AG08396 (cell line): ENCODE measurements at places on chromosomes 13 and 19.

GRCh38 chr19:42224940-42225717, 5.0 kb downstream of the ZNF526 start:
- no peak for DNase-seq

DNA sequence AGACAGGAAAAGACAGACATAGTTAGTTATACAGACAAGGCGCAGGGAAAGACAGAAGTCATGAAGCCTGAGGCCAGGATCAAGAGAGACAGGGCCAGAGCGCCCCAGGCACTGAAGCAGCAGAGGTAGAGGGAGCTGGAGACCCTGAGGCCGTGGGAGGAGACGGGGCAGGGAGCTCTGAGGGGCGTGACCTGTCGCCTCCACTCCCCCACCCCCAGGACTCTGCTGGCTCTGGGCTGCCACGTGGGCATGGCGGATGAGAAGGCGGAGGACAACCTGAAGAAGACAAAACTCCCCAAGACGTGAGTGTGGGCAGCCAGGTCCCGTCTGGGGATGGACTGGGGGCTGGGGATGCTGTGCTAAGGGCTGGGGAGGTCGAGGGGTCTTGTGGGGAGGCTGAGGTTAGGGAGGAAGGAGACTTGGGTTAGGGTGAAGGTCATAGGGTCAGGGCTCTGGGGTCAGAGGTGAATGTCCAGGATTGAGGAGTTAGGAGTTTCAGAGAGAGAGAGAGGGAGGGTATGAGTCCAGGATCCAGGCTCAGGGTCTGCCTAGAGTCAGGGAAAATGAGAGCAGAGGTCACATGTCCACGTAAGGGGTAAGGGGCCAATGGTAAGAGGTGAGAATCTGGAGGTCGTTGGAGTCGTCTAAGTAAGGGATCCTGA, 31.1 kb downstream of the RYR1 start:
- no peak for DNase-seq

DNA sequence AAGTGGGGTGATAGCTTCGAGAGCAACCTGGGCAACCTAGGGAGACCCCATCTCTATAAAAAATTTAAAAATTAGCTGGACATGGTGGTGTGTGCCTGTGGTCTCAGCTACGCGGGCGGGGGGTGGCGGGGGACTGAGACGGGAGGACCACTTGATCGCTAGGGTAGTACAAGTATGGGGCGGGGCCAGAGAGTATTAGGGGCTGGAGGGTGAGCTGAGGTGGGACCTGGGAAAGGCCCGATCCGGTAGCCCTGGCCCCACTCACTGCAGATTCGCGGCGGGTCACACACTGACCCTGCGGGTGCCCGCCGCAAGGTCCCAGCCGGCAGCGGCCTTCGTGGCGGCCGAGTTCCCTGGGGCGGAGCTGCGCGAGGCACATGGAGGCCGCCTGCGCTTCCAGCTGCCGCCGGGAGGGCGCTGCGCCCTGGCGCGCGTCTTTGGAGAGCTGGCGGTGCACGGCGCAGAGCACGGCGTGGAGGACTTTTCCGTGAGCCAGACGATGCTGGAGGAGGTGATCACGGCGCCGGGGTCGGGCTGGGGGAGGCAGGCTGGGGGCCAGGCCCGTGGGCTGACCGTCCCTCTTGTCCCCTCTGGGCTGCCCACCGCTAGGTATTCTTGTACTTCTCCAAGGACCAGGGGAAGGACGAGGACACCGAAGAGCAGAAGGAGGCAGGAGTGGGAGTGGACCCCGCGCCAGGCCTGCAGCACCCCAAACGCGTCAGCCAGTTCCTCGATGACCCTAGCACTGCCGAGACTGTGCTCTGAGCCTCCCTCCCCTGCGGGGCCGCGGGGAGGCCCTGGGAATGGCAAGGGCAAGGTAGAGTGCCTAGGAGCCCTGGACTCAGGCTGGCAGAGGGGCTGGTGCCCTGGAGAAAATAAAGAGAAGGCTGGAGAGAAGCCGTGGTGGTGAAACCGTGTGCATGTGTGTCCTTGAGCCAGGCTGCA, 2.0 kb upstream of the ARHGAP45 start:
- peak; percentile 87 for DNase-seq

DNA sequence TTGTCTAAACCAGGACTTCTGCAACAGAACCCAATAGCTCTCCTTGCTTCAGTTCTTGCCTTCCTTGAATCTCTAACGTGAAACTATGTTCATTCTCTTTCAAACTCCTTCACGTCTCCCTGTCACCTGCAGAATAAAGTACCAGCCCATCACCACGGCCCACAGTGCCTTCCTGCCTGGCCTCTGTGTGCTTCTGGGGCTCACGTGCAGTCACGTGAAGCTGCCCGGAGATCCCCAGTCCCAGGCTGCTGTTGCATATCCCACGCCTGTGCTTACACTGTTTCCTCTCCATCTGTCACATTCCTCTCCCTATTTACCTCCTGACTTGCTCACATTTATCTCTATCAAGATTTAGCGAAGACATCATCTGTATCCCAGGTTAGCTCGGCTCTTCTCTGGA, 102.8 kb downstream of the STARD13 start:
- no peak for DNase-seq

DNA sequence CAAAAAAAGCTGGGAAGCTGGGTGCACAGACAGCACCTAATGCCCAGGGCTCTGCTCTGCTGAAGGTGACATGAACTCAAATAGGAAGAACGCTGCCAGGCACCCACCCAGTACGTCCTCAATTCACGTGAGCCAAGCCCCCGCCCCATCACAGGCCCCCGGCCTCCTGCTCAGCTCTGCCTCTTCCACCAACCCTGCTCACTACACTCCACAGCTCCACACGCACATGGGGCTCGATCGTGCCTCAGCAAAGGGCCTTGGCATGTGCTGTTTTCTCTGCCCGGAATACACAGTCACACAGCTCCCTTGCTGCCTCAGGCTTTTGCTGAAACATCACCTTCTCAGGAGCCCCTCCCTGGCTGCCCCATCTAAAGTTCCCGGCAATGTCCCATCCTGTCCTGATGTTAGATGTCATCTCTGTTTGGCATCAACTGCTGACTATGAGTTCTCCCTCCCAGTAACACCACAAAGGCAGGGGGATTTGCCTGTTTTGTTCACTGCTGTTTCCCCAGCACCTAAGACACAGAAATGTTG, 2.3 kb downstream of the ATP13A1 start:
- no peak for DNase-seq

GRCh38 chr13:26502826-26503225, 54.7 kb upstream of the WASF3 start:
- peak; percentile 60 for DNase-seq

DNA sequence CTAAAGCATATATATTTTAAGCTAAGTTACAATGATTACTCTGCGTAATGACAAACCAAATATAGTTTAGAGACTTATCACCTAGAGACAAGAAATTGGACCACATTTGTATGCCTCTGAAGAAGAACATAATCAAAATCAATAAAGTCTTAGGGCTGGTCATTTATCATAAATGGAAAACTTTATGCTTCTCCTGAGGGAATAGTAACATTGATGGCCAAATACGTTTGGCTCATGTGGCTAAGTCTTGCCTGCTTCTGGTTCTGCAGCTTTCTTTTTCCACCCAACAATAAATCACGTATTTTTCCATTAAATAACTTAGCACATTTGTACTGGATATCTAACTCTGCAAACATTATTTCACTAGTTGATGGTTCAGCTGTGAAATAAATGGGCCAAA, 458.4 kb downstream of the SLITRK1 start:
- DNase-seq, result no peak

GRCh38 chr13:89382981-89383380, 1711.8 kb downstream of the SLITRK5 start:
- no peak for DNase-seq

- DNase-seq, result no peak
Measured at GRCh38 chr13:77946522-77946921, 27.9 kb upstream of the EDNRB start.

GRCh38 chr19:47013041-47013517, 6.6 kb upstream of the NPAS1 start:
- peak; percentile 91 for DNase-seq

DNA sequence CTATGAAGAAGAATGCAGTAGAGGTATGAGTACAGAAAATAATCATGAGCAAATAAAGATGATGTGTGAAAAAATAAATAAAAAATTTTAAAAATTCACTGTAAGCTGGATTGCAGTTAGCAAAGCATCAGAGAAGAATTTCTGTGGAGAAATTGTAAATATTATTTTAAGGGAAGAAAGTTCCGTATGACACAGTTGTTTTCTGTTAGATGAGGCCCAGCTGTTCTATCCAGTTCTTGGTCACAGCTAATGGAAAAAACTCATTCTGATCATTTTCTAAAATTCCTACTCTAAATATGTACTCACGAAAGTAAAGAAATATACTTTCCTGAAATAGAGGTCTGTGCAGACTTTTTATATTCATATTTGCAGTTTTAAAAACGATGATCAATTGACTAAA, 578.8 kb downstream of the DCT start:
- DNase-seq, result peak; percentile 22

GRCh38 chr19:28504727-28505126, 708.2 kb downstream of the UQCRFS1 start:
- DNase-seq, result no peak
